ENCODE measurements at places on chromosomes 12 and 14.

GRCh38 chr12:64066776-64067175 is 155.3 kb downstream of the KICS2 start:
- no peak for DNase-seq

GRCh38 chr12:52198454-52199215 is 6.8 kb upstream of the KRT80 start:
- DNase-seq, result no peak

GRCh38 chr14:94969766-94970165 is 187.6 kb downstream of the DICER1 start:
- no peak for DNase-seq

DNA sequence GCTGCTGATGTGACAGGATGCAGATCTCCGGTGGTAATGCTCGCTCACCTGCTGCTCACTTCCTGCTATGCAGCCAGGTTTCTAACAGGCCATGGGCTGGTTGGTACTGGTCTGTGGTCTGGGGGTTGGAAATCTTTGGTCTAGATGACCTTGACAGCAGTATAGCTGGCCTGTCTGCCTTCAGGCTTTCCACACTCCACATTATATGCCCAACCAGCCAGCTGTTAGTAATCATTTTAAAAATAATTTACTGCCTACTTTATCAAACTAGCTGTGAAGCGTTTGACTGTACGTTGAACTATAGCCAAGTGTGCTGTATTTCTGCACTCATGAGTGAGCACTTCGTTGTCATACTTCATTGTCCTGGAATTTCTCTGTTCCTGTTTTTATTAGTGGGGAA is 424.0 kb upstream of the GARIN6 start:
- DNase-seq, result no peak

DNA sequence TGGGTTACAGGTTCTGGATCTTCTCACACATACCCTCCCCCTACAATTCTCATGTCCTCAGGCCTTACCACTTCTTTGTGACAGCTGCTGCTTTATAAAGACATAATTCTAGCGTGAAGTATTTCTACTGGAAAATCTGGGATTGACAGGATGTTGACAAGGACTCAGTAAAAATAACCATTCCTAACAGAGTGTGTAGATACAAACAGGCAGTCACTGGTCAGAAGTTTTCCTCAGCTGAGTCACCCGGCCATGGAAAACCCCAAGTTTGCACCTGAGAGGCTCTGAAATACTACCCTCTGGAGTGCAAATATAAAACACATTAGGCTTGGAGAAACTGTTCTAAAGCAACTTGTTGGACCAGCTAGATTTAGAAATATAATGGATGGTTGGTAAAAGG is 54.4 kb downstream of the SPPL3 start:
- peak; percentile 59 for DNase-seq

DNA sequence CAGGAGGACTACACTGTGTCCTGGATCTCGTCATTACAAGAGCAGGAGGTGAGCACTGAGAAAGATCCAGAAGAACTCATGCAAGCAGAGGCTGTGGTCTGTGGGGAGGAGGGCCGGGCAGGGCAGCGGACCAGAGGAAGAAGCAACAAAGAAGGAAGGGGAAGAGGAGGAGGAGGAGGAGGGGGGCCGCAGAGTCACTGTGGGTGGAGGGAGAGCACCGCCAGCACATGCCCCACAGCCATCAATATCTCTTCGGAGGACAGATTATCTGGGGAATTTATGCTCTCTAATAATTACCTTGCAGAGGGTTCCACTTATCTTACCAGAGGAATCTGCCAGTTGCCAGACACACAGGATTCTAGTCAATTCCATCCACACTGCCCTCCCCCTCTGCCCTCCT is 105.6 kb downstream of the DPF3 start:
- DNase-seq, result no peak

DNA sequence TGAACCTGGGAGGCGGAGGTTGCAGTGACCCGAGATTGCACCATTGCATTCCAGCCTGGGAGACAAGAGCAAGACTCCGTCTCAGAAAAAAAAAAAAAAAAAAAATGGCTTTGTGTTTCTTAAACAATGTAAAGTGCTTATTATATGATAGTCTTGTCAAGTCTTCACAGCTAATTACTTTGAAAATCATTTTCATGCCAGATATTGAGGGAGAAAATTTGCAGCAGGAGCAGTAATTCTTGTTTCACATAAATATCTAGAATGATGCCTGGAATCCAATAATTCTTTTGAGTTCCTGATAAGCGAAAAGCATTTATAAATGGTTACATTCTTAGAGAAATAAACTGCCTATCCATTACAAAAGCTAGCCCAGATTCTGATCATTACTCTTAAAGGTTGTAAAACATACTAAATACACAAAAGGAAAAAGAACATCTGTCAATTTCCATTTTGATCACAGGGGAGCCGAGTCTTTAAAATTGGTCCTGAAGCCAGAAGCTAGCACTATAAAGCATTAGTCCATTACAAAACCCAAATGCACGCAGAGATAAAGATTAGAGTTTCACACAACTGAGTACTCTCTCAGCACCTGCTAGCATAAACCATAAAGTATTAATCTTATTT is 50.3 kb downstream of the IFT81 start:
- DNase-seq, result no peak

GRCh38 chr14:74546416-74546815 is 52.9 kb downstream of the ISCA2 start:
- no peak for DNase-seq

DNA sequence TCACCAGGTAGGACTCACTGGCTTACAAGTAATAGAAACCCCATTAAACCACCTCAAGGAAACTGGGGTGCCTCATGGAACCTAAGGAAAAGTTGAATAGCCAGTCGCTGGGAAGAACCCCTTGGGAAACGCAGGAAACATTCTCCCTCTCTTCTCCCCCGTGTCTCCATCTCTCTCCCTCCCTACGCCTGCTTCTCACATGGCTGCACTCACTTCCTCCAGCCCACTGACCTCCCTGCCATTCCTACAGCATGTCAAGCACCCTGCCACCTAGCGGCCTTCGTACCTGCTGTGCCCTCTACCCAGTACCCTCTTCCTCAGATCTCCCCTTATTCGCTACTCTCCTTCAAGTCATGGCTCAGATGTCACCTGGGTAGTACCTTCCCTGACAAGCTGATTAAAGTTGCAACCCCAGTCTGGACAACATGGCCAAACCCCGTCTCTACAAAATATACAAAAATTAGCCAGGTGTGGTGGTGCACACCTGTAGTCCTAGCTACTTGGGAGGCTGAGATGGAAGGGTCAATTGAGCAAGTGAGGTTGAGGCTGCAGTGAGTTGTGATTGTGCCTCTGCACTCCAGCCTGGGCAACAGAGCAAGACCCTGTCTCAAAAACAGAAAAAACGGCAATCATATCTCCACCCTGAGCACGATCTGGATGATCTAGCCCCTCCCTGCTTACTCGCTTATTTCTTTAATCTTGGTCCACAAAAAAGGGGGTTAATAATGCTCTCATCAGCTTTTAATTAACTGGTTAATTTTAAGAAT is 6.4 kb upstream of the DTX1 start:
- peak; percentile 34 for DNase-seq

DNA sequence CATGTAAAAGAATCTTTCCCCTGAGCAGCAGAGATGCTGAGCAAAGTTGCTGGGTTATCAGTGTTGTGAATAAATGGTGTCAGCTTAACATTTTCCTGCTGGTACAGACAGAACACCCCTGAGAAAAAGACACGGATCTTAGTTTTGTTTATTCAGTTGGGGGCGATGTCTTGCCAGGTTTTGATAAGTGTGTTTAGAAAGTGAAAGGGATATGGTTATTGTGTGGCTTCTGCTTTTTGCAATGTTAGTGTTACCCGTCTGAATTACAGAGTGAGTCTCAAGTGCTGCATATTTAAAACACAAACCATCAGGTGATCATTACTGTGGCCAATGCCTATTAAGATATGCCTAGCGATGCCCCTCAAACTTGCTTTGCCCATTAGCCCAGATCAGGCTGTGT is 864.6 kb upstream of the SEL1L start:
- no peak for DNase-seq

GRCh38 chr12:26469421-26470180 is 274.2 kb downstream of the SSPN start:
- DNase-seq, result no peak

DNA sequence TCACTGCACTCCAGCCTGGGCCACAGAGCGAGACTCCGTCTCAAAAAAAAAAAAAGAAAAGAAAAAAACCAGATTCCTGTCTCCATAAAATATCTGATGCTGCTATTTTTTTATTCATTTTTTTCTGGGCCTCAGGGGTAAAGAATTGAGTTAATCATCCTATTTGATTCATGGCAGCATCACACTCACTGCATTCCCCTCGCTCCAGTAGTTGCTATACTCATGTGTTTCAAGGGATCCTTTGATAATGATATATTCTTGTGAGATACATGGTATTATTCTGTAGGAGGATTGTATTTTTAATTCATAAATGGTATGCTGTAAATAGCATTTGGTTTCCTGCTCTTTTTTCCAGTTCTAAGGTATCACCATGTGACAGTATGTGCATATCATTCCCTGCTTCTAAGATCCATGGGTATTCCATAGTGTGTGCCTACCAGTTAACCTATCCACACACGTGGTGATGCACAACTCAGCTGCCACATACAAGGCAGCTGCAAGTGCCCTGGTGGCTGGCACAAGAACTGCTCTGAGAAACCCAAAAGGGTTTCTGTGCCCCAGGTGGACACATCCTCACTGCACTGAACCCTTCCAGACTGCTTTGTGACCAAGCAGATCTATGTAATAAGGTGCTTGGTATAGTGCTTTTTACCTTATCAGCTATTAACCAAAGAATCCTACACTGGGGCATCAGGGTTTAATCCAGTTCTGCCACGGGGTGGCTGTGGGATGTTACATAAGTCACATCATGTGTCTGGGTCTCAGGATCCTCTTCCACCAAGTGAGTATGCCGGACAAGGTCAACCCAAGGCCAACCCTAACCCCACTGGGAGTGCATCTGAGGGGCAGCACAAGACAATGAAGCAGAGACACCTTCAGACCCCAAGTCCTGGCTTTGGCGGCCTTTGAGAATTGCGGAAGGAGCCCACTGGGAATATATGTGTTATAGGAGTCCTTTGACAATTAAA is 74.6 kb downstream of the ZFP36L1 start:
- DNase-seq, result no peak

- DNase-seq, result peak; percentile 60
Measured at GRCh38 chr12:1630827-1631591, 2.0 kb downstream of the WNT5B start.

DNA sequence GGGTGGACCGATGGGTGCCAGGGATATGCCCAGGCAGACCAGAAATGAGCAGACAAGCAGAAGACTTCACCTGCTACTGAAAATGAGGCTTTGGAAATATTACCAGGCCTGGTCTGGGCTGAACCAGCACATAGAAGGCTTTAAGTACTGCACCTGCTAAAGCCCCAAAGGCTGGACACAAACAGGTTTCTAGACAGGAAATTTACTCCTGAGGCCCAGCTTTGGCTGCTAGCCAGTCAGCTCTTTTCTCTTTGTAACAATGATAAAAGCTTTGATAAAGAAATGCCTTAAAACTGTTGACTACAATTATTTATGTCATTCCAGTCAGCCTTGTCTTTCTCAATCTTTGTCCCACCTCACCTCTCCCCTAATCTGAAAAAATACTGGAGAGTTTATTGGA is 228.9 kb upstream of the EGLN3 start:
- DNase-seq, result peak; percentile 13

GRCh38 chr12:53568809-53569557 is 57.2 kb downstream of the ATF7 start:
- DNase-seq, result peak; percentile 46

DNA sequence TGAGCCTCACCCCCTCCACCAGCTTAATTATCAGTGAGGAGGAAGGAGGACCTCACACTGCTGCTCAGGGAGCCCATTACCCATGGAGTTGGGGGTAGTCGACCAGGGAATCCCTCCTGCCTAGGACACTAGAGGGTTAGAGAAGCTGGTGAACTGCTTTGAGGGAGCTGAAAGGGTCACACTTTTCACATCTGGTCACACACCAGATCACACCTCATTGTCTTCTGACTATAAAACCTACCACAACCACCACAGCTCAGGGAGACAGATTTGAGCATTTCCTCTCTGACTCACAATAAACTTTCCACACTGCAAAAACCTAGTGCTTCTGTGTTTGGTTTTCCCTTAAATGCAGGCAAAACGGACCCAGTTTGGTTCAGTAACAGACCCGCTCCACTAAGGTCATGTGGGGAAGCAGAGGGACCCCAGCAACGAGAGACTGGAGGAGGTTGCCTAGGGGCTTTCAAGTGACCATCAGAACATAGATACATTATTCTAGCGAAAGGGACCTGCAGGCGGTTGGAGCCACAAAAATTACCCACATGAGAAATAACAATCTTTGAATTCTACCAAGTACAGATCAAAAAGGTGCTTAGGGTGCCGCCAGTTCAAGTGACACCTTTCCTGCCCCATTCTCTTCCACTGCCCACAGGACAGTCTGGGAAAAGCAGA is 151.4 kb upstream of the AVPR1A start:
- no peak for DNase-seq

- peak; percentile 72 for DNase-seq
Measured at GRCh38 chr12:53676656-53677015, 753 bp upstream of the ATP5MC2 start.

DNA sequence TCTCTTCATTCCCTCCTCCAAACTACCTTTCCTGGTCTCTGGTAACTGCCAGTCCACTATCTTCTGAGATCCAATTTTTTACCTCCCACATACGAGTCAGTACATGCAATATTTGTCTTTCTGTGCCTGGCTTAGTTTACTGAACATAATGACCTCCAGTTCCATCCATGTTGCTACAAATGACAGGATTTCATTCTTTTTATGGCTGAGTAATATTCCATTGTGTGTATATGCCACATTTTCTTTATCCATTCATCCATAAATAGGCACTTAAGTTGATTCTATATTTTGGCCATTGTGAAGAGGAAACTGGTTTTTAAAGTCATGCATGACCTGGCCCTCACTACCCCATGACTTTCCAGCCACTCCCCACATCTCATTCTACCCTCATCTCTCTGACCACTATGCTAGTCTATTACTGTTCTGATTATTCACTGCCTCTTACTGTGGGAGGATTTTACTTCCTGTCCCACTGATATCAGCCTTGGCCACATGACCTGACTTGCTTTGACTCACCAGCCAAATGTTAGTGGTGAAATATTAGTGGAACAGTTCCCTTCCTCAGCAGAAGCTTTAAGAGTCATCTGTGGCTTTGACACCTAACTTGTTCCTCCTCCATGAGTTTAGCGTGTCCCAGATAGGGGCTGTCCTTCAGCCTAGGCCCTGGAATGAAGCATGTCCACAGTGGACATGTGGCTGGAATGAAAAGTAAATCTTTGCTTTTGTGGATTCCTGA is 52.2 kb downstream of the GOLGA5 start:
- peak; percentile 86 for DNase-seq

- DNase-seq, result no peak
Measured at GRCh38 chr12:109389146-109389545, 41.4 kb downstream of the MYO1H start.

Data from cardiac muscle cell (in vitro differentiated cells and primary cell).